NCI-H1436 (cell line): ENCODE measurements at places on chromosomes 2 and 18.

- no peak for DNase-seq
Measured at GRCh38 chr18:69209761-69210160, 190.9 kb upstream of the DOK6 start.

DNA sequence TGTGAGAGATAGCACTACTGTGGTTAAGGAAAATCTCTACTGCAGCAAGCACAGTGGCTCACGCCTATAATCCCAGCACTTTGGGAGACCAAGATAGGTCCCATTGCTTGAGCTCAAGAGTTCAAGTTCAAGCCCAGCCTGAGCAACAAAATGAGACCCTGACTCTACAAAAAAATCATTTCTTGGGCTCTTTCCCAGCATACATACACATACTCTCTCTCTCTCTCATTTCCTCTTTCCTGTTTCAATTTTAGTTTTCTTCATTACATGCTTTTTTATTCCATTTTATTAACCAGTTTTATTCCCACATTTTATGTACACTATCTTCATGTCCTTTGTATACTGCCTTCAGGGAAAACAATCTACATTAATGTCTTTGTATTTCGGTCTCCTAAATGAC lies 14.6 kb downstream of the WDR33 start:
- DNase-seq: no peak

DNA sequence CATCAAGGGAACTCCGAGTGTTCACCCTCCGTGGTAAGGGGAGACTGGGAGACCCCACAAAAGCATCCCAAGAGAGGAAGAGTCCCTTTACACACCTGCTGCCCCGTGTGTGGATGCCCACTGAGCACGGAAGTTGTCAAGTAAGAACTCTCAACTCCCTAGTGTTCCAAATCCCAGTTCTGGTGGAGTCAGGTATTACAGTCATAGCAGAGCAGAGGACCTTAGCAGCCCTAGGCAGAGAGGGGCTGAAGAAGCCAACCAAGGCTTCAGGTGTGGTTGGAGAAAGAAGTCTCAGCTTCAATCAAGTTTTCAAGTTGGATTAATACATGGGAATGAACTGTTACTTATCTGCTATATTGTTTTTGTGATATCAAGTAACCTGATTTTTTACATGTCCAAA lies 512.5 kb downstream of the RNF144A start:
- no peak for DNase-seq

DNA sequence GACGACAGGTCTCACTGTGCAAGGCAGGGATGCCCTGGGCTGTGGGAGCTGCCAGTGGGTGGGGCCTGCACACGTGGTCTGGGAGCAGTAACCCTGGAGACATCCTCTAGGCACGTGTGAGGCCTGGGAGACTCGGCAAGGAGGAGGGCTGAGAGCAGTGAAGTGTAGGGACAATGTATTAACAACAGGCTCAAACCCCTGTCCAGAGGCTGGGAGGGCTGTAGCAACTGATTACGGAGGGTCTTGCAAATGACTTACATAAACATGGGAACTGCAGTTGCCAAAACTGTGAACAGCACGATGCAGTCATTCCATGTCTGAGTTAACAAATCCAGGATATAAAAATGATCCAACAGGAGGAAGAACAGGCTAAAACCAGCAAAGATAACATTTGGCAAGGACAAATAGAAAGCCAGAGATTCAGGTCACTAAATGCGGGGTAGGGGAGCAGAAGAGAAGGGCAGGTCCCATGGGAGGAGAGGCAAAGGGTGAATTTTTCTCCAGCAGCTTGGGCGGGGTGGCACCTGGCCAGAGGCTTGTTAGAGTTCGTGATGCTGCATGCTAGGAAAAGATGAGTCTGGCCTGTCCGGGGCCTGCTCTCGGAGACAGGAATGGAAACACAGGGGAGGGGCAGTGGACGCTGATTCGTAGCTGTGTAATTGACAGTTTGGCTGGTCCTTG lies 44.9 kb downstream of the CYP27C1 start:
- DNase-seq: no peak

DNA sequence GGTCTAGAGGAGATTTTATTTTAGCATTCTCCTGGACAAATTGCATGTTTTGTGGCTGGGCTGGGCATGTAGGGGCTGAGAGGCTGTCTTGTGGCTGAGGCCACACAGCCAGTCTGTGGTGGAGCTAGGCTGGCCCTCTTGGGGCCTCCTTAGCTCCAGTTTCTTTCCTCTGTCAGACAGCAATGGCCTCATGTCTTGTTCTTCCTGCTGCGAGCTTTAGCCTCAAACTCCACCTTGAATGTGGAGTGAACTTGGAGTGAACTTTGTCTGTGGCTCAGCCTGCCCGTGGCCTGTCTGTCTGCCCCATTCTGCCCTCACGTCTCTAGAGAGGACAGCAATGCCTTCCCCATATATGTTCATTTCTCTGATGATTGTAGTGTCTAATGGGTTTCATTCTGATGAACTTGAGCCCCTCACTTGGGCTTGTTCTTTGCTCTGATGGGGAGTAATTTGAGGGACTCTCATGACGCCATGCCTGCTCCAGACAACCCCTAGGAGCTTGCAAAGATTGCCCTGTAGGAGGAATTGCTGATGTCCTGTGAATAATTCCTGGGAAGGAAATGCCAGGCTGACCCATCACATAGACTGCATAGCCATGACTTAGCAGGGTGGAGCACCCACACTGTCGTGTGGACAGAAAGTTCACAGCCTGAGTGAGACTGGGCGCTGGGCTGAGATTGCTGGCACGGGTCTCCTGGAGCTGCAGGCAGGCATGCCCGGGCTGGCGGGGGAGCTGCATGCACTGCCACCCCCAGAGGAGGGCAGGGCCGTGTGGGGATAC lies 42.6 kb downstream of the ASAP2 start:
- no peak for DNase-seq

DNA sequence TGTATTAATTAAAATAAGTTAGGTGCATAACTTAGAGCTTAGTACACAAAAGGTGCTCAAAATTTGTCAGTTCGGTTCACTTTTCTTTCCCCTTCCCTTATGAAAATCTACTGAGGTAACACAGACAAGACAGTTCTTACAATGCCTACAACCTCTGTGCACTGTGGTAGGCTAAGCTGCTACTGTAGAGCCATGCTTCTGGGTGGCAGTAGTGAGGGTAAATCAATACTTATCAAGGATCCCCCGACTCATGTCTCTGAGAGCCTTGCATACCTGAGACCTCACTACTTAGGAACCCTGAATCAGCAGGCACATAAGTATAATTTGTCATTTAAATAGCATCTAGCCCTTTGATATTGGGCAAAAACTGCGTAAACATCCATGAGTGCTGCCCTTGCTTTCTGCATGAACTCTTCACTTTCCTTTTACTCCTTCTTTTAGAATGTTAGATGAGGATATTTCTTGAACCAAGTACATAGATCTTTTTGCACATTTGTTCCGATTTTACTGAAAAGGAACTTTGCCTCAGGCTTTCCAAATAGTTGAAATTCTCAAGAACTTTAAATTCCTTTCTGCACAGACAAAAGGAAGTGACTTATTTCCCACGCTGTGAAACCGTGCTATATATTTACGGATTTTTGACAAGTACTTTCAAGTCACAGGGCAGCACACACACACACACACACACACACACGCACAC lies 234.4 kb downstream of the TRIB2 start:
- no peak for DNase-seq

- no peak for DNase-seq
Measured at GRCh38 chr2:236603361-236604015, 33.9 kb downstream of the ACKR3 start.

- DNase-seq: no peak
Measured at GRCh38 chr2:152544638-152545037, 172.6 kb downstream of the PRPF40A start.

- DNase-seq: no peak
Measured at GRCh38 chr2:114108824-114109416, 219.0 kb downstream of the ACTR3 start.

DNA sequence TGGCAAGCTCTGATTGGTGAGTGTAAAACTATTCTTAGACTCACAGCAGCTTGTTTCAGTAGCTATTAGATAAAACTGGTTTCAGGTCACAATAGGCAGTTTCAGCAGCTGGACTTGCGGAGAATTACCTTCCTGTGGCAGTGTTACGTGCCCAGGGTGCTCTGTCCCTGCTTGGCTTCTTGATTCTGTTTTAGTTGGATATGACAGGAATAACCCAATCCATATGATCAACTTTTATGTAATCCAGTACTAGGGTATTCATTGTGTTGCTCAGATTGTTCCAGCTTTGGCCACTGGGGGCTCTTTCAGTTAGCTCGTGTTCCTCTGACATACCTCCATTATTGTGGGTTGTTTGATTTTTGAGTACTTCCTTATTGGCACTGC lies 43.1 kb downstream of the INPP4A start:
- DNase-seq: peak; percentile 10

GRCh38 chr2:234304950-234305349 lies 191.9 kb downstream of the ARL4C start:
- no peak for DNase-seq

- peak; percentile 15 for DNase-seq
Measured at GRCh38 chr18:32974421-32975162, 201.8 kb upstream of the KLHL14 start.

DNA sequence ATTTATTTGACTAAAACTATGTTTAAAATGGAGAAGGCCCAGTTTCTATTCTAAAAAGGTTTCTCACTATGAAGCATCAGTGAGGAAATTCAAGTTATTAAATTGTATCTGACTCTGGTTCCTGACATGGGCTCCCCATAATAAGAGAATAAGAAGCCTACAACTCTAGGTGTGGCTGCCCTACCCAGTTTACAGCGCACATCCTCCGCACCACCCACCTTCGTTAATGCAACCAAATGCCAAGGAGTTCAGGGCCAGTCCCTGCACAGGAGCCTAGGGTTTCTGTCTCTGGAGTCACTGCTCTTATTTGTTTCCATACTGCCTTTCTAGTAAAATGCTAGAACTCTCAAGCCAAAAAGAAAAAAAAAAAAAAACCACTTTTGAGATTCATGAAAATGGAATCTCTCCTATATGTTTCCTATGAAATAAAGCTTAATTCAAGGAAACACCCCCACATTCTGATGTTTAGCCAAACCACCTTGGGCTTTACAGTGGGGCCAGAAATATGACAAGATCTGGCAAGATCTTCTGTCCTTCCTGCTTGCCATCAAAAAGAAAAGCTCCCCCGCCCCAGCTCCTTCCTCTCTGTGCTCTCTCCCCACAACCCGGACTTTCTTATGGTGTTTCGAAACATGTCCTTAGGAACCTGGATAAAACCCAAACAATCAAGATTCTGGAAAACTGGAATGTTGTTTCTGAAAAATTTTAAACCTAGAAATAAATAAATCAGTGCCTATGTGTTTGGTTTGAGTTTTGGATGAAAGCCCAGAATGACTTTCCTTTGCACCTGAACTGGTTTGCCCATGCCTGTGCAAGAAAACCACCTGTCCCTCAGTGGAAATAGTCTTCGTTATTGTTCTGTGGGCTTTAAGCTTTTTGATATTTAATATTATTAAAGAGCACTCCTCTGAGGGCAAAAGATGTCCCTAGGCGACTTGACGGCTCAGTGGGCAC lies 136.7 kb downstream of the SP3 start:
- no peak for DNase-seq

- DNase-seq: no peak
Measured at GRCh38 chr2:105789745-105790460, 45.2 kb downstream of the NCK2 start.

DNA sequence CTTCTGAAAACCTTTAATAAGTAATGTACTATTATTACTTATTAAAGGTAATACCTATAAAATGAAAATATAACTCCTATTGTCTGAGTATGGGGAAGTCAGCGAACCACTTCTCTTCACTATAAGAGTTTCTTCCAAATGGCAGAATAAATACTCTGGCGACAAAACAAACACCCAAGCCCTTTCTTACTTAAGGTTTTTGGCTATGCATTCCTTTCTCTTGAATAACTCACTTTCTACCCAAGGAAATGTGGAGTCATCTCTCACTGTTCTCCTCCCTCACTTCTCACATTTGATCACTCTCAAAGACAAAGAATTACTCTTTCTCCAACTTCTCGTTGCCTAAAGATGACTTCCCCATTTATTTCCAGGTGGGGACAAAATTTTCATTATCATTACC lies 816.8 kb upstream of the CRIM1 start:
- no peak for DNase-seq
